ENCODE measurements at places on chromosomes 3 and 15. TPM values are rescaled to one million over a fixed set of nuclear protein-coding genes. Genes with fewer than 3 reads are reported as not detected.
A peak's percentile ranks its signal among the peaks of the same experiment; 100 is the strongest.

- DNase-seq: no peak
Measured at GRCh38 chr3:139477710-139478640, 1.7 kb upstream of the RBP2 start.

GRCh38 chr3:38117163-38117716 is 19.7 kb downstream of the ACAA1 start:
- no peak for DNase-seq

DNA sequence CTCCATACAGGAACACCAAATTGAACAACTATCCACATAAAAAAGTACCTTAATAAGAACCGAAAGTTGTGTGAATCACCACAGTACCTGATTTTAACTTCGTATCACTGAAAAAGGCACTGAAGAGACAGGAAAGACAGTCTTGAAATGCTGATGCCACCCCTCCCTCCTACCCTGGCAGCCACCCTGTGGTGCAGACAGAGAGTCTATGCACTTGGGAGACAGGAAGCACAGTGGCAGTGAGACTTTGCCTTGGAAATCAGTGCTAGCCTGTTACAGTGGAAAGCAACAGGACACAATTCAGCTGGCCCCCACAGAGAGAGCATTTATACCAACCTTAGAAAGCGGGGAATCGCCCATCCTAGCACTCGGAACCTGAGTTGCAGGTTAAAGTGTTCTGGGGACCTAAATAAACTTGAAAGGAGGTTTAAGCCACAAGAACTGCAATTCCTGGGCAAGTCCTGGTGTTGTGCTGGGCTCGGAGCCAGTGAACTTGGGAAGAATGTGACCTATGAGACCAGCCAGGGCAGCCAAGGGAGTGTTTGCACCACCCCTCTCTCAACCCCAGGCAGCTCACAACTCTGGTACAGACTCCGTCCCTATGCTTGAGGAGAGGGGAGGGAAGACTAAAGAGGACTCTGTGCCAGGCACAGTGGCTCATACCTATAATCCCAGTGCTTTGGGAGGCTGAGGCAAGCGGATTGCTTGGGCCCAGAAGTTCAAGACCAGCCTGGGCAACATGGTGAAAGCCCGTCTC is 240.1 kb downstream of the ISL2 start:
- DNase-seq: peak; percentile 15

DNA sequence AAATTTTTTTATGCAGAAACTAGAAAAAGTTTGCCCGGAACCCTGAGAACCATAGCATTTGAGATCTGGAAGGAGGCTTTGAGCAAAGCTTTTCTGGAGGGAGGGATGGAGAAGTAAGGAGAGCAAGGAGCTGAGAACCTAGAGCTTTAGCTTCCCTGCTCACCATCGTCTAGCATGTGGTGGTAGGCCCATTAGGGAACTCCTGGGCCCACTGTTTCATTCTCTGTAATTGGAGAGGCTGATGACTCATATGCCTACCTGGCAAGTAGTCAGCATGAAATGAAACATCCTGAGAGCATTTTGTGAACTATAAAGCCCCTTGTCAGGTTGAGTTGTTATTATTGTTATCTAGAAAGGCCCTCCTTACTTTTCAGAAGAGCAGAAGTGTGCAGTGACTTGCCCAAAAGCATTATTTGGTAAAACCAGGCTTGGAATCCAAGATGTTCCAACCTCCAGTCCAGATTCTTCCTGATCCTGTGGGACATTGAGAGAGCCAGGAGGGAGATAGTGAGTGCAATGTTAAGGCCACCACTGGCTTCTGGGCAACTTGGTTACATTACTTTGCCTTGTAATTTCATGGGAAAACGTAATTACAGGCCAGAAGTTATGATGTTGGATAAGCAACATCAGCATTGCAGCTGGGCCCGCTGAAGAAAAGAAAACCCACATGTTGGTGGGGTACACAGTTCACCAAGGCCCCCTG is 104.5 kb upstream of the BFSP2 start:
- DNase-seq: peak; percentile 74

- DNase-seq: no peak
Measured at GRCh38 chr3:4711680-4711992, 218.5 kb downstream of the ITPR1 start.

DNA sequence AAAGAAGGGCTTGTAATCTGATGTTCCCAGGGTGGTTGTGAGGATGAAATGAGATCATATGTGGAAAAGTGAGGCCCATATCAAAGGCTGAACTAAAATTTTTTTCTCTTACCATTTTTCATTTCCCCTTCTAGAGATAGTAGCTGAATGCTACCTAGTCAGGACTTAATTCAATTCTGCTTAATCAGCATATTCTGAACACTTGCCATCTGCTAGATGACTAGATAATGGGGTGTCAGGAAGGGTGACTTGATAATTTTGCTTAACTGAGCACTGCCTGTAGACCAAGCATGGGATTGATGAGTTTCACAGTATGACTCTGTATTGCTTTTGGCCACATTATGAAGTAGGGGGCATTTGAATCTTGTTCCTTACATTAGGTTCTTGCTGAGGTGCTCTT is 136.2 kb downstream of the CHST2 start:
- no peak for DNase-seq

- DNase-seq: no peak
Measured at GRCh38 chr3:27680517-27681246, 41.4 kb downstream of the EOMES start.

- DNase-seq: no peak
Measured at GRCh38 chr3:5197022-5197421, 9.5 kb downstream of the EDEM1 start.

DNA sequence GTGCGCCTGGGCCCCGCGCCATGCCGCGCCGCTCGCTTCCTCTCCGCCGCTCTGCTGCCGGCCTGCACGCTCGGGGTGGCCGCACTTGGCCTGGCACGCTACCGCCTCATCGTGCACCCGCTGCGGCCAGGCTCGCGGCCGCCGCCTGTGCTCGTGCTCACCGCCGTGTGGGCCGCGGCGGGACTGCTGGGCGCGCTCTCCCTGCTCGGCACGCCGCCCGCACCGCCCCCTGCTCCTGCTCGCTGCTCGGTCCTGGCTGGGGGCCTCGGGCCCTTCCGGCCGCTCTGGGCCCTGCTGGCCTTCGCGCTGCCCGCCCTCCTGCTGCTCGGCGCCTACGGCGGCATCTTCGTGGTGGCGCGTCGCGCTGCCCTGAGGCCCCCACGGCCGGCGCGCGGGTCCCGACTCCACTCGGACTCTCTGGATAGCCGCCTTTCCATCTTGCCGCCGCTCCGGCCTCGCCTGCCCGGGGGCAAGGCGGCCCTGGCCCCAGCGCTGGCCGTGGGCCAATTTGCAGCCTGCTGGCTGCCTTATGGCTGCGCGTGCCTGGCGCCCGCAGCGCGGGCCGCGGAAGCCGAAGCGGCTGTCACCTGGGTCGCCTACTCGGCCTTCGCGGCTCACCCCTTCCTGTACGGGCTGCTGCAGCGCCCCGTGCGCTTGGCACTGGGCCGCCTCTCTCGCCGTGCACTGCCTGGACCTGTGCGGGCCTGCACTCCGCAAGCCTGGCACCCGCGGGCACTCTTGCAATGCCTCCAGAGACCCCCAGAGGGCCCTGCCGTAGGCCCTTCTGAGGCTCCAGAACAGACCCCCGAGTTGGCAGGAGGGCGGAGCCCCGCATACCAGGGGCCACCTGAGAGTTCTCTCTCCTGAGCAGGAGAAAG is 951 bp downstream of the GPR62 start:
- DNase-seq: peak; percentile 36

GRCh38 chr3:165883863-165884478 is 46.7 kb upstream of the BCHE start:
- peak; percentile 7 for DNase-seq

Gene APH1B
- 7.8 TPM for total RNA-seq

Gene RNF111
- total RNA-seq: 7.5 TPM

Gene CGNL1
- total RNA-seq: 0.30 TPM

Gene DPPA2
- 0.68 TPM for total RNA-seq

Gene RBP2
- not detected for total RNA-seq

Measured in Daoy (cell line).